ENCODE measurements at places on chromosomes 11 and 22.

- no peak for DNase-seq
Measured at GRCh38 chr11:61785837-61786402, 6.5 kb downstream of the TMEM258 start.

GRCh38 chr11:17387811-17388210 lies 648 bp downstream of the KCNJ11 start:
- DNase-seq, result no peak

DNA sequence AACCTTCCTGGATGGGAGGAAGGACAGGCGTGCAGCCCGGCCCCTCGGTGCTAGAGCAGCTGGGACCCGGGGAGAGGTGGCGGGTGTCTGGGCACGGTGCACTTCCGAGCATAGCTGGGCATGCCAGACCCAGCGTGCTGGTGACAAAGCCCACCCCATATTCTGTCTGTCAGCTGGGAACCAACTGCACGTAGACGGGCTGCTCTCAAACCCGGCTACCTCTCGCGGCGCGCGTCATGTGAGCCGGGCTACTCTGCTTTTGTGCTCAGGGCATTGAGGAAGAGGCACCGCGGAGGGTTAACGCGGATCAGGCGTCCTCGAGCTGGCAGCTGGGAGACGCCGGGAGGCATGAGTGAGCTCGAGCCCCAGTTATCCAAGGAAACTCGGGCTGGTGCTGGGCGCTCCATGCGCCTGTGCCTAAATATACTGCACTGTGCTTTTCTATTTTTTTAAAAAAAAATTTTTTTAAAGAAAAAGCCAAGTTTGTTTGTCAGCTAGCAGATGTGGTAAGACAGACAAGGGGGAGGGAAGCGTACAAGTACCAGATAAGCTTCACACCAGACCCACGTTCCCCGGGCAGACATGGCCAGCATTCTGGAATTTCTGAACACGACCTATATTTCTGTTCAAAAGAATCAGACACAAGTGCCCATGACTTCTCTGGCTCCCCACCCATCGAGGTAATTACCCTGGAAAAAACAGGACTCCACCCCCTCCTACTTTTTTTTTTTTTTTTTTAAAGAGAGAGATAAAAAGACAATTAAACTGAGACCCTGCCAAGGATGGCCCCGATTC lies 425.6 kb downstream of the SHANK2 start:
- DNase-seq, result no peak

DNA sequence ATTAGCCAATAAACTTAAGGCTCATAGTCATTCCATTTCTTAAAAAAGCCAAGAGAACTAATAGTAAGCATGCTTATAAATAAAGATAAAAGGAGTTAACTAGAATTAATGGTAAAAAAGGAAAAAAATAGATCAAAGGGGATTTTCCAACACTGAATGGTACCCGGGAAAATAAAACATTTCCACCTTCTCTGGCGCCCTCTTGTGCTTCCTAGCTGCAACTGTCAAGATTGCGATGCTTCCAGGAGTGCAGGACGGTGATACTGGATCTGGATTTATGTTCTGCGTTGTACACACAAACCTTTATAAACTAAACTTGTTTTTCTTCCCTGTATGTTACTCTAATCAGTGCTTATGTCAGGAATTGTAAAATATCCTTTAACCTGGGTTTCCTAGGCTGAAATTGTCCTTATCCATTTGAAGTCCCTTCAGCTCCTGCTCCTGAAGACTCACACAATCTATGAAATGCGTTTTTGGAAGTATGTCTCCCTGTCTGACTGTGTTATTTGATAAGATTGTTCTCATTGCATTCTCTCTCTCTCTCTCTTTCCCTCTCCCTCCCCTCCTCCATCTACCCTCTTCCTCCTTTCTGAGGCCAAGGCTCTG lies 9.6 kb upstream of the HTATIP2 start:
- no peak for DNase-seq

DNA sequence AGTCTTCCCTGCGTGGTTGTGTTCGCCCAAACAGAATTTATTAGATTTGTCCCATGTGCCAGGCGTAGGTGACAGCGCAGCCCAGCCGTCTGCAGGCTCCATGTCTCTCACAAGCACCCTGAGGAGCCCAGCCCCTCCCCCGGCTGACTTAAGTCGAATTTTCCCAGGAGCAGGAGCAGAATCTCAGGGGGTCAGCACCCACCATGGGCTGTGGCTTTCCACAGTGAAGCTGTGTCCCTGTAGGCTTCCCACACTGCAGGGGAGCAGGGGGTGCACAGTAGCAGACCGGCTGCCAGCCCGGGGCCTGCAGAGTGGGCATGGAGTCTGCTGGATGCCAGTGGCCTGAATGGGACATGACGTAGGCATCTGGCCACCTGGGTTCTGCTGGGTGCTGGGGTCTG lies 16.0 kb downstream of the PARVG start:
- DNase-seq, result no peak

DNA sequence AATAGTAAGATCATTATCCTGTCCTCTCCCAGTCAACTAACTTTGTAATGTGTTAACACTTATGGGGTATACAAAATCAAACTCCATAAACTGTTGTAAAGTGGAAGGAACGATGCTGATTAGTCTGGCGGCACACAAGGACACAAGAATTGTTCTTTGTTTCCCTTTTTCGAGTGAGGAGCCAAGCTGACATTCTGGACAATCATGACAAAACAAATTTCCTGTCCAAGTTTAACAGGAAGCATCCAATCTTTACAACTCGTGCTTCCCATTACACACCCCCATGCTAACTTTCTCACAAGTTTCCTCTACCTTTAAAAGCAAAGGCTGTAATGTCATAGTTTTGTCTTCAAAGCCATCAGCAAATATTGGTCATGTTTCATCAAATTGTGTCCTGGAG lies 20.4 kb upstream of the LDLRAD3 start:
- no peak for DNase-seq

DNA sequence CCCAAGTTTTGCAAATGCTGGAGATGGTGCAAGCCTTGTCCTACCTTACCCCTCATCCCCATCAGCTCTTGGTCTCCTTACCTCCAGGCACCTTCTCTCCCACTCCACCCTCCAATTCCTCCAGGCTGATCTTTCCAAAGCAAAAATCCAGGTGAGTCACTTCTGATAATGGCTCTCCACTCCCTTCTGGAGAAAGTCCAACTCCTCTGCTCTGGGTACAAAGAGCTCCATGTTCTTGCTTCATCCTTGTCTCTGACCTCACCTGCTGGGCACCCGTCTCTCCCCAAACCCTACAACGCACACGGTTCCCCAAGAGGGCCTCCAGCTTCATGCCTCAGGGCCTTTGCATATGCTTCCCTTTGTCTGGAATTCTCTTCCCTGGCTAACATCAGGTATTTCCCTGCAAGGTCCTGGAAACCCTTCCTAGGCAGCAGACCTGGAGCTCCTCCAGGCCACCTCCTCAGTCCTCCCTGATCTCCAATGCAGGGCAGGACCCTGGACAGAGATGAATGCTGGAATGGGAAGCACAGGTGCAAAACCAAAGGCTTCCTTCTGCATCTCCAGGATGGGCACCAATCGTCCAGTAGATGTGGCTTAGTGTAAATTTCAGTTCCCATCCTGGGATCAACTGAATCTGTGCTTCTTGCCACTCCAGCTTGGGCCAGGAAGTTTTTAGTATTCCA lies 22.7 kb downstream of the IFT27 start:
- no peak for DNase-seq

GRCh38 chr22:46043339-46043738 lies 66.4 kb upstream of the WNT7B start:
- DNase-seq, result no peak

DNA sequence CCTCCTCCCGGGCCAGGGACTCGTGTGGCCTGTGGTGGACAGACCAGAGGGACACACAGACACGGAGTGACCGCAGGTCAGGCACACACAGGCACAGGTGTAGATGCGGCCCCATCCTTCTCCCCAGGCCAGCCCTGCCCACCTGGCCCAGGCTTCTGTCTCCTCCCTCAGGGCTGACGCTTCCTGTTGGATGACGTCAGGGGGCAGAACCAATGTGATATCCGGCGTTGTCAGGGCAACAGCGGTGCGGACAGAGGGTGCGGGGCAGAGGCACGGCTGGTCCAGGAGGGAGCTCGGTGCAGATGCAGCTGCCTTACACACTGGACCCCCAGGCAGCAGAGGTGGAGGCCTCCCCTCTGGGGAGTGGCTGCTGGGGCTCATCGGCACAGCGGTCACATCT lies 2.9 kb upstream of the TUBGCP6 start:
- DNase-seq, result no peak

DNA sequence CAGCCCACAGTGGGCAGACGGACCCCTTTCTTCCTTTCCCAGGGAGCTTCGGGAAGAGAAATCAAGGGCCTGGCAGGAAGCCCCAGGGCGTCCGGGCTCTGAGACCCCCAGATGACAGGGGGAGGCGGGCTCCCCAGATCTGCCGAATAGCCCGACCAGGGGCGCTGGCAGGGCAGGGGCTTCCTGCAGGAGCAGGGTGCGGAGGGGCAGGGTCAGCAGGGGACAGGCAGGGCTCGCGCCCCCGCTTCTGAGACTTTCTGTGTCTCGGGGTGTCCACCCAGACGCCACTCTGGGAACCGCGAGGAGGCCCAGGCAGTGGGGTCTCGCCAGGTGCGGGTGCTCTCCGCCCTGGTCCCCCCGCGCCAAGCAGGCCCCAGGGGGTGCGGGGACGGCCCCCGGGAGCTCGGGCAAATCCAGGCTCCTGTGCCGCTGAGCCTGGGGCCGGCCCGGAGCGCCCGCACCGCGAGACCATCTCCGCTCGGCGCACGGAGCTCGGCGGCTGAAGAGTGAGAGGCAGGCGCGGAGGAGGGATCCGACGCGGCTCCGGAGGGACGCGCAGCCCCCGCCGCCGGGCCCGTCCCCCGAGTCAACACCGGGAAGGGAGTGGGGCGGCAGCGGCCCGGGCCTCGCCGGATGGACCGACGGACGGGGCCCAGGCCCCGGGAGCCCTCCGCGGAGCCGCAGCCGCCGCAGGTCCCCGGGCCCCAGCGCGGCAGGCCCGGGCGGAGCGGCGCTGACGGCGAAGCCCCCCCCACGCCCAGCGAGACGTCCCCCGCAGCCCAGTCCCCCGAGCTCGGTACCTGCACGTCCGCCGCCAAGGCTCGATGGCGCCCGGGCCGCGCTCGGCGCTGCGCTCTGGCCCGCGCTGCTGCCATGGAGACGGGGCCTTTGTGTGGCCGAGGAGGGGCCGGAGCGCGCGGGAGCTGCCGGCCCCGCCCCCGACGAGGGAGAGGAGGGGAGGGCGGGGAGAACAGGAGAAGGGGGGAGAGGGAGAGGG lies at the start of gene PLXNB2:
TSS of gene PLXNB2 (minus strand) at position 894 of the 997 bp plus-strand sequence. CDS start 17,062 bp downstream, outside the sequence.
- peak; percentile 81 for DNase-seq

DNA sequence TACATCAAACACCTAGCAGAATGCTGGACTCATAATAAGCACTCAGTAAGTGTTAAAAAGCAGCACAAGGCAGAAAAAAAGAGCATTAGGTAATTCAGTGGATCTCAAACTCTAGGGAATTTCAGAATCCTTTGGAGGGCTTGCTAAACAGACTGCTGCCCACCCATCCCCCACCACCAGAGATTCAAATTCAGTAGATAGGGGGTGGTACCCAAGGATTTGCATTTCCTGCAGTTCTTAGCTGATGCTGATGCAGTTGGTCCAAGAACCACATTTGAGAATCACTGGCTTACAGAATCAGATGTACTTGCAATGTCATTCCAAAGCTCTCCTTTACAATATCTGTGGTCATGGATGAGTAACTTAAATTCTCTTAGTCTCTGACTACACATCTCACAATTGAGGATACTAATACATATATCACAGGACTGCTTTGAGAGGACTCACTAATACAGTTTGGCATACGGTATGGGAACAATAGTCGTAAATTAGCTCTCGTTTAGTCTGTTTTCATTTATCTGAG lies 664.5 kb downstream of the KCNA4 start:
- no peak for DNase-seq

GRCh38 chr11:71062199-71062598 lies 190.2 kb downstream of the SHANK2 start:
- no peak for DNase-seq

- no peak for DNase-seq
Measured at GRCh38 chr22:47919001-47919441, 1156.6 kb downstream of the TBC1D22A start.

DNA sequence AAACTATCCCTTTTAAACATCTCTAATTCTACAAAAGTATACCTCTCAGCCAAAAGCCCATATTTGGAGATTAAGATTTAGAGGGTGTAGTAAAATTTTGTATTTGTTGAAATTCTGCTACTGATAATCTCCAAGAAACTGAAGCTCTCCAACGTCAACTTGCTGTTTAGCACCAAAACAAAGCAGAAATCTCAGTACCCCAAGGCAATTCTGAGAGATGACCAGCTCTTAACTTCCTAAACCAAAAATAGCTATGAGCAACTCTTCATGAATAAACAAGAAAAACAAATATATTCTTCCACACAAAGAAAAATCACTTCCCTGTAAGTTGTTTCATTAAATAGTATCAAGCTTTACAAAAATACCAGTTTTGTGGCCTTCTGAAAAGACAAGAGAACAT lies 13.3 kb downstream of the RRAS2 start:
- DNase-seq, result no peak

- no peak for DNase-seq
Measured at GRCh38 chr22:26320447-26320846, 108.6 kb upstream of the ASPHD2 start.

GRCh38 chr11:45405916-45406670 lies 120.0 kb upstream of the SYT13 start:
- DNase-seq, result no peak

- DNase-seq, result no peak
Measured at GRCh38 chr22:21014726-21015465, at the start of gene P2RX6. P2RX6 (plus strand) TSS chr22:21015165; CDS start chr22:21015175, 10 bp downstream.

Data from 8988T (cell line).